ENCODE measurements at places on chromosomes 3 and 15.

- no peak for DNase-seq
These were observed 24.6 kb upstream of the NECTIN3 start for GRCh38 chr3:111047042-111047441.

- DNase-seq: no peak
These were observed 456.0 kb downstream of the TUSC7 start for GRCh38 chr3:117165601-117166051.

DNA sequence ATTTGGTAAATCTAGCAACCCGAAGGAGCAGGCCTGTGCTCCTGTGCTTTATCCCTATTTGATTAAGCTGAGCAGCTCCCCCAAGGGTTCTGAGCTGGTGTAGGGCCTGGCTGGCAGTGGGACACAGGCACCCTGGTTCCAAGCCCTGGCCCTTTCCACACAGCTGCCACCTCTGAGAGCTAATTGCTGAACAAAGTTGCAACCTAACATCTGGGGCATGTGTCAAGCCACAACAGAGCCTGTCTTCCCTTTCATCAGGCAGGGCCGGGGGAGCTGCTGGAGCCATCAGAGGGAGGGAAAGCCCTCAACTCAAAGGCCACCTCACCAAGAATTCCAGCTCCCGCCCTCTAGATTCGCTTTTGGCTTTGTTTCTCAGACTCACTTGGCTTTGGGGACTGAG, 17.1 kb upstream of the MRPS22 start:
- DNase-seq: no peak

- DNase-seq: no peak
These were observed 1.1 kb downstream of the IQCF6 start for GRCh38 chr3:51777985-51778384.

DNA sequence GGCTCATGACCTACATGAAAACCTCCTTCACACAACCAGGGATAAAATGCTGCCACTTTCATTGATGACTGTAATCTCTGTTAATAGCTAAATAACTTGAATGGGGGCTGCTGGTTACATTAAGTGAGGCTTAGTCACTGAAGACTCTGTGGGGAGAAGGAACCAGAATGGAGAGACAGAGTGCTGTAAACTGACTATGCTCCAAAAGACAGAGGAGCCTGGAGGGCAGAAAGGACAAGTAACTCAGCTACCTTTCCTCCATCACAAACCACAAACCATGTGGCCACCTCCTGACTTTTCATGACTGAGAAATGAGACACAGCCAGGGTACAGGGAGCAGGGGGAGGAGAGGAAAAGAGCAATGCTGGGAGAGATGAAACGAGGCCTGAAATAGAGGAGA, 97.1 kb upstream of the TRIM42 start:
- DNase-seq: no peak

DNA sequence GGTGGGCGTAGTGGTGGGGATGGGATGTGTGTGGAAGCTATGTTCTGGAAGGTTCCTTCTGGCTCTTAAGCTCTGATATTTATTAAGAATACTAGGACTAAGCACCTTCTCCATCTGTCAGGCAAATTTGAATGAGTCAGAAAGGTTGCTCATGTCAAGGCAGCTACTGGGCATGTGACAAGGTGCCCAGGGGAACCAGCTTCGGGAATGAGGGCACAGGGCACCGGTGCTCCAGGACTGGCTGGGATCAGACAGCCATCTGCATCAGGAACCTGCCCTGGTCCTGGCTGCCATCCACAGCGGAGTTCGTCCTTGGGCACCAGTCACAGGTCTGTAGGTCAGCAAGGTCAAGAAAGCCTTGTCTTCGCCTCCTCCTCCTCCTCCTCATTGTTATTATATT, 32.5 kb downstream of the CA12 start:
- no peak for DNase-seq

- DNase-seq: no peak
These were observed 237.9 kb downstream of the ADAMTS17 start for GRCh38 chr15:100103828-100104227.

- no peak for DNase-seq
These were observed 154.9 kb downstream of the PEX5L start for GRCh38 chr3:179881791-179882190.

DNA sequence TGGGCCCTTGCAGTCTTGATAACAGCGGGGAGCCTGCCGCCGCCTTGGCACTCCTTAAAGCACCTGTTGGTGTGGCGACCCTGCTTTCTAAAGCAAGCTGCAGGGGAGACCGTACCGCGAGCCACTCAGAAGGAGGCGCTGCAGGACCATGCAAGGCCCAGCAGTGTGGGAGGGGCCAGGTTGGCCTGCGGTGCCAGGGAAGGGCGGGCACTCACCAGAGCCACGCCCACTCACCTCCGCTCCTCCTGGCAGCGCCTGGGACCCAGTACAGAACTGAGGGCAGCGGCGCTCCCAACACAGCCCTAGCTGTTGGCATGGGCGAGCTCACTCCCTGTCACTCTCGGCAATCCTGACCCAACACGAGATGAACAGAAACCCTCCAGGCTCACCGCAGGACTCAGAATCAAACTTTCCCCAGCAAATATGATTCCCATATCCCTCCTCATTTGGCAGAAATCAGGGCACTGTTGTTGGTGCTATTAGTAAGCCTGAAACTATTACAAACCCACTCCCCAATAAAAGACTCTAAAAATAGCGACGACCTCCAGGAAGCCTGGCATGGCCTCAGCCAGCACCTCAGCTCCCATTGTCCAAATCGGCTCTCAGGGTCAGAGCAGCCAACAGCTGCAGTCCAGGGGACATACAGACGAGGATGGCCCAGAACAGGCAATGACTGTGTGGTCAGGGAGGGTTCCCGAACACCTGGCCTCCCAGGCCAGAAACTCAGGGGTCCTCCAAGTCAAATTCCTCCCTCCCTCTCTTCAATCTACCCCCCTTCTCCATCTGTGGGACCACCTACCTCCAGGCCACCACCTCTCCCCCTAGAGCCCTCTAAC, 77.2 kb downstream of the TBC1D2B start:
- DNase-seq: peak; percentile 28

- DNase-seq: no peak
These were observed 28.1 kb downstream of the NR1I2 start for GRCh38 chr3:119810018-119810435.

GRCh38 chr3:50192689-50193141, 1.3 kb downstream of the GNAT1 start:
- DNase-seq: peak; percentile 92

DNA sequence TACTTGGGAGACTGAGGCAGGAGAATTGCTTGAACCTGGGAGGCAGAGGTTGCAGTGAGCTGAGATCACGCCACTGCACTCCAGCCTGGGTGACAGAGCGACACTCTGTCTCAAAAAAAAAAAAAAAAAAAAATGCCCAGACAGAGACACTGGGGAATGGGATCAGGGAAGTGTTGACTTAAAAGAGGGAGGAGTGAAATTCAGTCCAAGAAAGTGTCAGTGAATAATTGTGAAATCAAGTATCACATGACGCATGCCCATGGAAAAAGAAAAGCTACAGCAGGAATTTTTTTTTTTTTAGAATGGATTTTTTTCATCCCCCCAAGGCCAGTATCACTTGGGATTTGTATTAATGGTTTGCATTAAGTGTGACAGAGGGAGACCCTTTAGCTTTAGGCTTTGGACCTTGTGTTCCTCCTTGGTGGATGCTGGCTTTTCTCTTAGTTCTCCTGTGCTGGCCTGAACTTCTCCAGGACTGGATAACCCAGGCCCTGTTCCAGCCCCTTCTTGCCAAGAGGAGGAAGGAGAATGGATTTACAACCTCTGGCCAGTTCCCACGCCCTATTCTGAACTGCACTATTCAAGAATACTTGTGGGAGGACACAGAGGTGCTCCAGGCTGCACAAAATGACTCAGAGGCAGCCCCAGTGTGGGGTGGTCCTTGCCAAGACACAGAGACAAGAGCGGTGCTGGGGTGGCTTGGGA, 36.7 kb upstream of the ZNF774 start:
- DNase-seq: no peak

DNA sequence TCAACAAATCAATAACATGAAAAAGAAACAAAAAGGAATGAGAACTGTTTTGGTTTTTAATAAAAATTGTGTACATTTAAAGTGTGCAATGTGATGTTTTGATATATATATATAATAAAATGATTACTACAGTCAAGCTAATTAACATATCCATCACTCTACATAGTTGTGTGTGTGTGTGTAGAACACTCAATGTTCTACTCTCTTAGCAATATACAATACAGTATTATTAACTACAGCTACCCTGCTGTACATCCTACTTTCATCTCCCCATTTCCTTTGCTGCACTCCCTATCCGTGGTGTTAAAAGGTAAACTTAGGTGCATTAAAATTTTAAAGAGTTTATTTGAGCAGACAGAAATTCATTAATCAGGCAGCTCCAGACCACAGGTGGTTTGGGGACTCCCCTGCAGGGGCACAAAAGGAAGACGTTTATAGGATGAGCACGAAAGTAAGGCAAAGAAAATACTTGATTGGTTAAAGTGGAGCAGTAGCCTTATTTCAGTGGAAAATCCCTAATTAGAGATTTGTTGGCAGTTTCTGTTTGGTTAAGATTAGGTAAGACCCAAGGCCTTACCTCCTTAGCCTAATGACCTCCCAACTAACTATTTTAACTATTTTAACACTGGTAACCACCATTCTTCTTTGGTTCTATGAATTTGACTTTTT, 61.8 kb upstream of the SNRK start:
- no peak for DNase-seq

- no peak for DNase-seq
These were observed 9.9 kb downstream of the ATRIP start for GRCh38 chr3:48456456-48456855.

DNA sequence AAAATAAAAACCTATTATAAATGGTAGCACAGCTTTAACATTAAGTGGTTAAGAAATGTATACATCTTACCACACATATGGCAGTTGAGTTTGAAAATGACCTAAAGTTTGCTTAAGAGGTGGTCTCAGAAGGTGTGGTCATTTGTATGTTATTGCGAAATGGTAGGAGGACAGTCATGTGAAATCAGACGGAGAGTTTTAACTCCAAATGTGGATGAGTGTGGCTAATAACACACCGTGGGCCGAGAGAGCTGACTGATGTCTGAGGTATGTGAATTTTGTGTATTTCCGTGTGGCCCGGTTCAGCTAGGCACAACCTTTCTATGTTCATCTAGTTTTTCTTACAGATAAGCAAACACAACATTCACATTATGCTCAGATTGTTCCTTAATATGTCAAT, 71.9 kb downstream of the ARNT2 start:
- DNase-seq: no peak

GRCh38 chr3:189921770-189922169, 198.9 kb downstream of the P3H2 start:
- DNase-seq: no peak

All from D721Med (cell line).